ENCODE measurements at places on chromosomes 11 and 22. TPM values are rescaled to one million over a fixed set of nuclear protein-coding genes. Genes with fewer than 3 reads are reported as not detected.

Gene CD3D
- total RNA-seq, result 331 TPM

Gene ZNRF3
- total RNA-seq, result 2.3 TPM

Gene TESMIN
- total RNA-seq, result 3.5 TPM

Gene IGSF22
- 0.41 TPM for total RNA-seq

GRCh38 chr11:96187822-96188221 lies 155.2 kb downstream of the MAML2 start:
- H3K4me3 ChIP-seq, result peak overlapping the region; percentile 53
- DNase-seq, result peak; percentile 61

GRCh38 chr11:408154-409007 lies 6.4 kb downstream of the SIGIRR start:
- H3K27ac ChIP-seq, result no peak overlapping the region
- no peak for DNase-seq
- H3K4me1 ChIP-seq, result peaks cover 13% of the 10 kb centered on the region
- no peaks in the 10 kb centered on the region for H3K27me3 ChIP-seq
- H3K36me3 ChIP-seq, result no peaks in the 10 kb centered on the region

- no peak for DNase-seq
- no peaks in the 10 kb centered on the region for H3K27me3 ChIP-seq
- no peak overlapping the region for H3K4me3 ChIP-seq
- no peaks in the 10 kb centered on the region for H3K36me3 ChIP-seq
- no peak overlapping the region for H3K27ac ChIP-seq
These were observed 40.3 kb downstream of the MEI1 start for GRCh38 chr22:41739576-41739975.

- peaks cover 38% of the 10 kb centered on the region for H3K36me3 ChIP-seq
- no peak overlapping the region for H3K4me3 ChIP-seq
- H3K27me3 ChIP-seq, result no peaks in the 10 kb centered on the region
- peaks cover 2% of the 10 kb centered on the region for H3K4me1 ChIP-seq
- no peak overlapping the region for H3K27ac ChIP-seq
- DNase-seq, result no peak
These were observed 6.2 kb upstream of the APOA1 start for GRCh38 chr11:116843661-116844060.

DNA sequence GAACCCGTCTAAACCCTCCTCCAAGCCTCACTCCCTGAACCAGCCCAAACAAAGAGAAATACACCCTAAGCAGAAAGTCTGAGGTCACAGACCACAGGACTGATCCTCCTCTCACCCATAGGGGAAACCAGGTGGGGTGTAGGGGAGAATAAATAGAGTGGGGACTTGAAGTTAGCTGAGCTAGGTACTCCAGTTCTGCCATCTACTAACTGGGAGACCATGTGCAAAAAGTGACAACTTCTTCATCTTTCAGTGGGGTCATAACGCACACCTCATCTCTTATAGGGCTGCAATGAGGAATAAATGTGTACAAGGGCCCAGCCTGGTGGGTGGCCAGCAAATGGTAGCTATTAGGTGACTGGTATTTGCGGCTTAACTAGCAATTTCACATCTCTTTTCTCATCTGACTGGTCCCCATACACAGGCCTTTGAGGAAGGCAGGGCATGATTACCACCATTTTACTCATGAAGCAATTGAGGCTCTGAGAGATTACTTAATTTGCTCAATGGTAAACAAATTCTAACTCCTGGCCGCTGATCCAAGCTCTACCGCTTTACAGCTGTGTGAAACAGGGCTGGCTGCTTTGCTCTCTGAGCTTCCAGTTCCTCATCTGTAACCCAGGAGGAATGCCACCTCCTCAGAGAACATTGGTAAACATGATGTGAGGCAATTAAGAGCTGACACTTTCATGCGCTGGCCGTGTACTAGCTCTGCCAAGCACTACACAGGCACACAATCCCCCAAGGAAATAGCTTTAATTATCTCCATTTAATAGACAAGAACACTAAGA lies 16.6 kb downstream of the TBC1D10A start:
- H3K36me3 ChIP-seq, result peaks cover 18% of the 10 kb centered on the region
- peaks cover 95% of the 10 kb centered on the region for H3K4me1 ChIP-seq
- H3K4me3 ChIP-seq, result no peak overlapping the region
- no peak for DNase-seq

DNA sequence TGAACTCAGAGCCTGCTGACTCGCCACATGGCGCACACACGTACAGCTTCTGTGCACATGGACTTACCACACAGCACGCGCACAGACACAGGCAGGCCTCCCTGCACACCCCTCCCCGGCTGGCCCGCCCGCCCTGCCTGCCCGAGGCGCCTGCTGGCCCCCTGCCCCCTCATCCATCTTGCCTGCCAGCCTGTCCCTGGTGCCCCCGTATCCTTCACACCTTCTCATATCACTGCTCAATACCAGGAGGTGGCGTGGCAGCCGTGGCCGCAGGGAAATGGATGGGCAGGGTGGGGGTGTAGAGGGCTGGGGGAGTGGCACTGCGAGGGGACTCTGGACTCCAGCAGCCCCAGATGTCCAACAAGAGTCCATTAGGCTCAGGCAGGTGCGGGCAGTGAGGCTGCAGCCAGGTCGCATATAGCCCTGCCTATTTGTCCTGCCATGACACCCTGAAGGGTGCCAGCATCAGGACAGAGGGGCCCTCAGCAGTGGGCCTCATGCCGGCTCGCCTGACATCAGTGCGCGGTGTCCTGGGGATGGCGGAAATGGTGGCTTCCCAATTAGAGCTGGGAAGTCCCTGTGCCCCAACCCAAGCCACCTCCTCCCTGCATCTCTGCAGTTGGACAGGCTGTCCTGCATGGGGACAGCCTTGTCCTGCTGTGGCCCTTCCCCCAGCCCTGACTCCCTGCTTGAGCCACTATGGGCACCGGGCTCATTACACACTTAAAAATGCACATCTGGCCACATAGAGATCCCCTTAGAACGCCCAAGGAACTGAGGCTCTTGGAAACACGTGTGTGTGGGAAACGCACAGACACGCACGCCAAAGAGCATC lies 2.0 kb upstream of the TBX10 start:
- no peaks in the 10 kb centered on the region for H3K27me3 ChIP-seq
- H3K4me3 ChIP-seq, result no peak overlapping the region
- H3K27ac ChIP-seq, result no peak overlapping the region
- DNase-seq, result no peak

GRCh38 chr22:30780026-30780425 lies 85.4 kb downstream of the OSBP2 start:
- no peak overlapping the region for H3K4me3 ChIP-seq
- no peak for DNase-seq
- peaks cover 2% of the 10 kb centered on the region for H3K4me1 ChIP-seq
- peaks cover 2% of the 10 kb centered on the region for H3K27me3 ChIP-seq
- no peaks in the 10 kb centered on the region for H3K36me3 ChIP-seq
- H3K27ac ChIP-seq, result no peak overlapping the region

DNA sequence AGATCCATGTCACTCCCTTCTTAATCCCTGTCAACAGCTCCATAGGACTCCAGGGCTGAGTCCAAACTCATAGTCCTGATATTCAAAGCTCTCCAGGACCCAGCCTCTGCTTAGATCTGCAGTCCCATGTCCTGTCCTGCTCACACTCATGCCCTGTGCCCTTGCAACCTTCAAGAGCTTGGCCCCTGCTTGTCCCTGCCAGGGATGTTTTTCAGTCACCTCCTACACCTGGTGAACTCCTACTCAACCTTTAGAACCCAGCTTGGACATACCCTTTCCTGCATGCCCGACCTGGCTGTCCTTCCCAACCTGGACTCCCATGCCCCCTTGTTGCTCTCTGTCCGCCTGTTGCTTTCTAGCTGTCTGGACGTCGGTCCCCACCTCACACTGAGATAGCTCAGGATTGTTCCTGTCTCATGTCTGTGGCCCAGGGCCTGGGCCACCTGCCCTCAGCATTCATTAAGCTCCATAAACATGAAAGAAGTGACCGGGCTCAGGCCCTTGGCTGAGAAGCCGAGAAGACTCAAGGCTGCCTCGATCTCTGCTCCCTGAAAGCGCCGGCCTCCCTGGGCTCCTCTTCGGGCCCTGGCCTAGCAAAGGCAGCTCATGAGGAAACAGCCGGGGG lies 48.8 kb upstream of the RTL6 start:
- H3K27me3 ChIP-seq, result peaks cover 10% of the 10 kb centered on the region
- peaks cover 12% of the 10 kb centered on the region for H3K4me1 ChIP-seq
- H3K36me3 ChIP-seq, result no peaks in the 10 kb centered on the region
- no peak overlapping the region for H3K4me3 ChIP-seq
- DNase-seq, result no peak

- no peak overlapping the region for H3K4me3 ChIP-seq
- DNase-seq, result peak; percentile 33
- H3K36me3 ChIP-seq, result no peaks in the 10 kb centered on the region
These were observed 36.0 kb downstream of the IRAG1 start for GRCh38 chr11:10657308-10658271.

DNA sequence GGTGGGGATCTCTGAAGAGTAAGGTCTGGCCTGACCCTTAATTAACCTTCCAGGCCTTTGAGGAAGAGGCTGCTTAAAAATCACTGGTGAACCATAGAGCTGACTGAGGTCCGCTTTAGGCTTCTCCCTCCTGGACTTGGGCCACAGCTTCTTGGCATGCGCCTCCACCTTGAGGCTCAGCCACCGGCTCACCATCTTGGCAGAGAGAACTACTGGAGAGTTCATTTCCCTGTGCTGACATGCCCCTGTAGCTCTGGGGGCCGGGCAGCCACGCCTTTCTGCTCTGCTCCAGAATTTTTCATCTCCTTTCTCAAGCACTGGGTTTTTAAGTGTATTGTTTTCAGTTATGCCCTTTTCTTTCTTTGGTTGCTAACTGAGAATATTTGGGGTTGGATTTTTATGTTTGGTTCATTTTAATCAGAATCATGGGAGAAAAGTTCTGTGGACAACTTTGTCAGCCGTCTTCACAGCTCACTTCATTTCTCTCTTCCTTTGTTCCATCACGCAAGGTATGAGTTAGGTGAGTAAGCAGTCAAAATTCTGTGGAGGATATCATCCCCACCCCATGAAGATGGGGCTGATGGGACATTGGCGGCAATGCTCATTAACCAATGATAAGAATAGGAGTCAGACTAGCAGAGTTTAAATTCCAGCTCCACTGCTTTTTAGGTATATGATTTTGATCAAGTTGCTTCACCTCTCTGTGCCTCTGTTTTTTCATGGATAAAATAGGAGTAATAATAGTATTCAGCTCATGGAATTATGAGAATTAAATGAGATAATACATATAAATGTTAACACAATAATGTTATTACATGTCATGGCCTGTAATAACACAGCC lies 103.9 kb downstream of the DBX1 start:
- H3K27ac ChIP-seq, result no peak overlapping the region
- no peaks in the 10 kb centered on the region for H3K27me3 ChIP-seq
- H3K36me3 ChIP-seq, result no peaks in the 10 kb centered on the region
- DNase-seq, result no peak
- H3K4me1 ChIP-seq, result no peaks in the 10 kb centered on the region
- no peak overlapping the region for H3K4me3 ChIP-seq

DNA sequence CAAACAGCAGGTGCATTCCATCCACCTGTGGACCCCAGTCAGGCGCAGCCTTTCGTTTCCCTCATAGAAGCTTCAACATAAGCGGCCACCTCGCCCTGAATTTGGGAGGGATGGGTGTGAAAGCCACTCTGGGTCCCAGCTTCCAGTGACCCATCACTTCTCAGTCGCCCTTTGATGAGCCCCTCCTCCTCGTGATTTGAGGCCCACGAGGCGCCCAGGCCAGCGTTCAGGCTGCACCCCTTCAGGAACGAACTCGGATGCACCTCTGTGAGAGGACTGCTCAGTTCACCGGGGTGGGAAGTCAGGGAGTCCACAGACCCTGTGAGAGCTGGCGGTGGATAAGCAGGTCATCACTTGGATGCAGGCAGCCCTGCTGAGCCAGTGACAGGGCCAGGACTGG lies 1118.2 kb downstream of the BRD1 start:
- H3K27me3 ChIP-seq, result no peaks in the 10 kb centered on the region
- H3K4me3 ChIP-seq, result no peak overlapping the region
- H3K36me3 ChIP-seq, result no peaks in the 10 kb centered on the region
- H3K4me1 ChIP-seq, result no peaks in the 10 kb centered on the region
- no peak overlapping the region for H3K27ac ChIP-seq

- H3K27me3 ChIP-seq, result peaks cover 3% of the 10 kb centered on the region
- H3K4me1 ChIP-seq, result no peaks in the 10 kb centered on the region
- DNase-seq, result no peak
- no peaks in the 10 kb centered on the region for H3K36me3 ChIP-seq
These were observed 50.5 kb upstream of the SHISAL1 start for GRCh38 chr22:44363013-44363979.

DNA sequence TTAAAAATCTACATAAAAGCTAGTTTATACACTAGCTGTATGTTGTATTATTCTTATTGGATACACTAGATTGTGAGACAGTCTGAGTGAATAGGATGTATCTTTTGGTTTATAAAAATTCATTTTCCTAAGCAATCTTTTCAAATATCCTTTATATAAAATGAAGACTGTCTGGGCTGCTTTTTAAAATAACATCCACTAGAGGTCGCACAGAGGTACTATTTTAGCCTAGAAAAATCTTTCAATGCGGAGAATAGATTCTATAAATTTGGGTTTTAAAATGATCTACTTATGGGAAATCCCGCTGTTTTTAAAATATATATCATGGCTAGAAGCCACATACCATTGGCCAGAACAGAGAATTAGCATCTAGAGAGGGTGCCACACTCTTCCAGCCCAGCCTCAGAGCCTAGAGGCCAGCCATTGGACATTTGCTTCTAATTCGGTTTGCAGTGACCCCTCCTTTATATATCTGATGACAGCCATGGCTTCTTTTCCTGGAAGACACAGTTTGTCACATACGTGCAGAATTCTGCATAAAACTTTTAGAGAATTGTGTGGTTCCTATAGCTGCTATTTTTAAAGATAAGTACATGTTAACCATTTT lies 7.3 kb downstream of the C11orf97 start:
- H3K4me3 ChIP-seq, result no peak overlapping the region
- peaks cover 12% of the 10 kb centered on the region for H3K27me3 ChIP-seq
- H3K27ac ChIP-seq, result no peak overlapping the region
- no peaks in the 10 kb centered on the region for H3K36me3 ChIP-seq
- no peak for DNase-seq

GRCh38 chr22:45308957-45309421 lies 745 bp upstream of the FAM118A start:
- peaks cover 18% of the 10 kb centered on the region for H3K36me3 ChIP-seq
- peak overlapping the region; percentile 97 for H3K27ac ChIP-seq
- H3K4me1 ChIP-seq, result peaks cover 39% of the 10 kb centered on the region
- H3K4me3 ChIP-seq, result peak overlapping the region; percentile 80
- no peaks in the 10 kb centered on the region for H3K27me3 ChIP-seq

- H3K4me1 ChIP-seq, result no peaks in the 10 kb centered on the region
- H3K27me3 ChIP-seq, result no peaks in the 10 kb centered on the region
- peaks cover 18% of the 10 kb centered on the region for H3K36me3 ChIP-seq
- H3K27ac ChIP-seq, result no peak overlapping the region
- peak; percentile 26 for DNase-seq
- no peak overlapping the region for H3K4me3 ChIP-seq
These were observed 406.7 kb downstream of the TBC1D22A start for GRCh38 chr22:47168900-47169800.

Data from activated CD4-positive, alpha-beta T cell treated with anti-CD3 and anti-CD28 coated beads for 36 hours (primary cell).